ENCODE measurements at places on chromosomes 5 and 9.

GRCh38 chr9:138050472-138051330 lies 173.1 kb downstream of the CACNA1B start:
- no peak for DNase-seq

GRCh38 chr5:159969966-159970365 lies 39.0 kb upstream of the TTC1 start:
- no peak for DNase-seq

DNA sequence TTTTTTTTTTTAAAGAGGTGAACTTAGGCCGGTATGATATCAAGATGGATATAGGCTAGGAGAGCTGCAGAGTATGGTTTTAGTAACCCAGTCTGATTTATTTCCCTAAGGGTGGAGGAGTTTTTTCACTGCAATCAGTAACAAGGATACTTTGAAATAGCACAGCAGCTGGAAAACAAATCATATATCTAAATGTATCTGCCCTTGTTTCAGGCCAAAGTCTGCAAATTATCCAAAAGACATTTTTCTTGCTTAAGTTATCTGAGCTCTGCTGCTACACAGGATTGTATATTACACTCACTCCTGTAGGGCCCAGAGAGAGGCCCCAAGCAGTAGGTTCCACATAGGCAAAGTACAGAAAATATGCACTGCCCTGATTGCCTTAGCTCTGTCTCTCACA lies 222.4 kb downstream of the NTRK2 start:
- no peak for DNase-seq

DNA sequence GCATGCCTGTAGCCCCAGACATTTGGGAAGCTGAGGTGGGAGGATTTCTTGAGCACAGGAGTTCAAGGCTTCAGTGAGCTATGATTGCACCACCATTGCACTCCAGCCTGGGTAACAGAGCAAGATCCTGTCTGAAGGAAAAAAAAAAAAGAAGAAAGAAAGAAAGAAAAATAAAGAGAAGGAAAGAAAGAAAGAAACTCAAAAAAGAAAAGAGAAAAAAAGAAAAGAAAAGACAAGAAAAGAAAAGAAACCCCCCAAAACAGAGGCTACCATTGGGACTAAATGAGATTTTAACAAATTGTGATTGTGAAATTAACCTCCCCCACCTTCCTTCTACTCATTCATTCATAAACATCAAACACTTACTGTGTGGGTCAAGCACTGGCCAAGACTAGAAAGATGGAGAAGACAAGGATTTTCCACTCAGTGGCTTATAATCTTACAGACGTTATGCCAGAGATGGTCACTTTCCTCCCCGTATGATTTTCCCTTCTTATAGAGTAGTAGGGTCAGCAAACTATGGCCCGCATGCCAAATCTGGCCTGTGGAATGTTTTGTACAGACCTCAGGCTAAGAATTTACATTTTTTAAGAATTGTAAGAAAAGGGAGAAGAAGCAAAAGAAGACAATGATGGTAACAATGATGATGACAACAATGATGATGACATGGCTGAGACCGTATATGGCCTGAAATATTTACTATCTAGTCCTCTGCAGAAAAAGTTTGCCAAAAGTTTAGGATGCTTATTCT lies 1.1 kb upstream of the FYB1 start:
- no peak for DNase-seq

DNA sequence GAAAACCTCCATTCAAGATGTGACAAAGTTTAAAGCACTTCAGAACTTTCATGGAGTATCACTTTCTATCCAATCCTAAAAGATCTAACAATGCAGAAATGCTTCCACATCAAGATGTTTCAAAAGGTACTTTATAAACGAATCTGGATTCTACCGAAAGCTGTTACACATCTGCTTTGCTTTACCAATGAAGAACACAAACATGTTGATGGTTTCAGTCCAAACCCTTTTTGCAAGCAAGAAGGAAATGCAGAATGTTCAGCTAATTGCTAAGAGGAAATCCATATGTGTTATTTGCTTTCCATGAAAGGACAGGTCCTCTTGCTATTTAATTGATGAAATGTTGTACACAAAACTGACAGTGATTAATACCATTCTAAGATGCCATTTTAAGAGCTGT lies 419.6 kb downstream of the EFNA5 start:
- DNase-seq, result no peak

DNA sequence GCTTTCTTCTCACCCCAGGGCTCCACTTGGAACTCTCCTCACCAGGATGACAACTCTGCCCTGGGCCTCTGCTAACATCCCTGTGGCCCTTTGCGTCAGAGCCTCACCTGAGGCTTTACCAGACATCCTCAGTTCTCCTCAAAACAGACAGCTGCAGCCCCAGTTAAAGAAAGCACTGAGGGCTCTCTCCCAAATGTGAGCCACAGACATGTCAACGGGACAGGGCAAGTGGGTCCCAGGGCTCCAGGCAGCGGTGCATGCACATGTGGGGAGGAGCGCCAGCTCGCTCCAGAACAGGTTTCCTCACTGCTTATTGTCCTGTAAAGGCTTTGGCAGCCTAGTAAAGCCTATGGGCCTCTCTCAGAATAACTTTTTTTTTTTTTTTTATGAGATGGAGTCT lies 37.3 kb downstream of the IPPK start:
- DNase-seq, result no peak

- no peak for DNase-seq
Observed at GRCh38 chr9:2870340-2870739, 26.4 kb upstream of the PUM3 start.

GRCh38 chr5:122515709-122516431 lies 203.8 kb downstream of the SNCAIP start:
- no peak for DNase-seq

DNA sequence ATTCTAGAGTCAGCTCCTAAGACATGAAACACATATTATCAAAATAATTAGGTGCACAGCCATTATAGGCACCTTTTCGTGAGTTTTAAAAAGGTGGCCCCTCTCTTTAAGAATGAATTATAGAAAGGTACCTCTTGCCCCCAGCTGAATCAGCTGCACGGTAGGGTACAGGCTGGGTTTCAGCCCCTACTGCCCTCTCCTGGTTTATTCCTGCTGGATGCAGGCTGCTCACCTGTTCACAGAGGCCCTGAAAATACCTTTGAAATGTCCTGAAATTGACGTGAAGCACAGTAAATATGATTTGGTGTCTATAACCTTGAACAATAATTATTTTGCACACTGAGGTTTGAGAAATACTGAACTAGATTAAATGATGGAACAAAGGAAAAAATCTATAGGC lies 504.8 kb upstream of the SGCD start:
- no peak for DNase-seq

GRCh38 chr9:104232781-104233341 lies 138.8 kb downstream of the SMC2 start:
- DNase-seq, result no peak

DNA sequence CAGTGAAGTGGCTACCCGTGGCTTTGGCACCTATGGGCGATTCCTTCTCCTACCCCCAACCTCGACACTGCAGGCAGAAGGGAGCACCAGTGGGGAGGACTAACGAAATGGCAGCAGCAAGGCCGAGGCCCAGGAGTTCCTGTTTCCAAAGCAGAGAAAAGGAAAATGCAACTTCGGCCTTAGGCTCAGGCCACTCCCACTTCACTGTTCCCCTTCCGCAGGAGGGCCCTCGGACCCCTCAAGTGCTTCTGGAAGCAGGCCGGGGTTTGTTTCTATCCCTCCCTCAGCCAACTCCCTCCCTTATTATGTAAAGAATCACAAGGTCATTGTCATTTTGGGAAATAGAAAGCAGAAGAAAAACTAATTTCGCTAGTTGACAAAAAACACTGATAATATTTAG lies 36.4 kb upstream of the NKX2-5 start:
- DNase-seq, result no peak

DNA sequence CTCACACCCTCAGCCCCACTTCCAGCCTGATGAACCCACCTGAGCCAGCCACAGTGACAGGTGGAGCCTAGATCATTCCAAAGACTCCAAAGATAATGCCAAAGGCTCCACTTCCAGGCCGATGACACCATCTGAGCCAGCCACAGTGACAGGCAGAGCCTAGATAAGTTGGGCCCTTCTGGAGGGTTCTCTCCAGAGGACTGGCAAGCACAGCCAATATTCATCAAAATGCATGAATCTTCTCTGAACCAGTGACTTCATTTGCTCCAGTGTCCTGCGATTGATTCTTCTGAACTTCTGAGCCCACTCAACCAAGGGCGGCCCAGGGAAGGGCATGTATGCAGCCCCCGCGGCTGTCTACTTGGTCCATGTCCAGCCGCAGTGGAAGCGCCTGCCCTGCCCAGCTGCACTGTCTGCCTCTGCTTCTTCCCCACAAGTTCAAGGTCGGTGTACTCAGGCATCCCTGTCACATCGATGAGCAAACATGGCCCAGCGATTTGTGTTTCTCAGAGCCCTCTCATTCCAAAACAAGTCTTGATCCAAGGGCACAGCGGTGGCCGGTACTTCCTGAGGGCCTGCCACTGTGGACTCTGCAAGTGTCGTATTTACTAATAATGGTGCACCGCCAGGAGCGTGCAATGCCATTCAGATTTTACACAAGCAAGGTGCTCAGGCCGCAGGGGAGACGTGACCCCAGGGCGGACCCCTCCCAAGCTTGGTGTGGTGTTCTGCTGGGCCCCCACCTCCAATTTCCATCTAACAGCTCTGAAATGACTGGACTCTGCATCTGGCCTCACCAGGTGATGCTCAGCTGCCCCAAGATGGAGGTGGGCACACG lies 107.0 kb downstream of the VAV2 start:
- no peak for DNase-seq

DNA sequence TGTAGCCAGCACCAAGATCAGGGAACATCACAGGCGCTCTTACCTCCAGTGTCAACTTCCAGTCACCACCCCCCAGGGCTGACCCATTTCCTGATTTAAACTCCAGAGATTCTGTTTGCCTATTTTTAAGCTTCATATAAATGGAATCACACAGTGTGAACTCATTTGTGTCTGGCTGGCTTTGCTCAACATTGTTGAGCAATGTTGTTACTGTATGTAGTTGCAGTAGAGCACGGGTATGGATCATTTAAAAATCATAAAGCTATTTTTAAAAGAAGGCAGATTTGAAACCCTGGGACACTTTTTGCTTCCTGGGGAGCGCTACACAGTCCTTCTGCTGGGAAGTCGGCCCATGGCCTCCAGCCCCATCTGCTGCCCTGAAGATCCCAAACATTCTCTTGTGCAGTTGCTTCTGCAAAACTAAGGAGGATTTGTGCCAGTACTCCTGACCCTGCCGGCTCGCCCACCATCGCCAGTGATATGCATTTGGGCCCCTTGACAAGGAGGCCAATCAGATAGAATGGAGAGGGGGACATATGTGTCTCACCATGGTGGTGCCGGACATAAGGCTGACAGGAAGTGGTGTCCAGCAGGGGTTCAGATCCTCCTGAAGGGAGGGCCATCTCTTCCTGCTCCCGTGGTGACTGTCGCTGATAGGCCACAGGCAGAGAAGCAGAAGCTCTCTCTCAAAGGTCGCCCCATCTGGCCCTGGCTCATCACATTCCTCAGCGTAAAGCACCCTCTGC lies 13.3 kb downstream of the DCANP1 start:
- no peak for DNase-seq

GRCh38 chr5:57470339-57470738 lies 12.3 kb downstream of the ACTBL2 start:
- DNase-seq, result no peak

DNA sequence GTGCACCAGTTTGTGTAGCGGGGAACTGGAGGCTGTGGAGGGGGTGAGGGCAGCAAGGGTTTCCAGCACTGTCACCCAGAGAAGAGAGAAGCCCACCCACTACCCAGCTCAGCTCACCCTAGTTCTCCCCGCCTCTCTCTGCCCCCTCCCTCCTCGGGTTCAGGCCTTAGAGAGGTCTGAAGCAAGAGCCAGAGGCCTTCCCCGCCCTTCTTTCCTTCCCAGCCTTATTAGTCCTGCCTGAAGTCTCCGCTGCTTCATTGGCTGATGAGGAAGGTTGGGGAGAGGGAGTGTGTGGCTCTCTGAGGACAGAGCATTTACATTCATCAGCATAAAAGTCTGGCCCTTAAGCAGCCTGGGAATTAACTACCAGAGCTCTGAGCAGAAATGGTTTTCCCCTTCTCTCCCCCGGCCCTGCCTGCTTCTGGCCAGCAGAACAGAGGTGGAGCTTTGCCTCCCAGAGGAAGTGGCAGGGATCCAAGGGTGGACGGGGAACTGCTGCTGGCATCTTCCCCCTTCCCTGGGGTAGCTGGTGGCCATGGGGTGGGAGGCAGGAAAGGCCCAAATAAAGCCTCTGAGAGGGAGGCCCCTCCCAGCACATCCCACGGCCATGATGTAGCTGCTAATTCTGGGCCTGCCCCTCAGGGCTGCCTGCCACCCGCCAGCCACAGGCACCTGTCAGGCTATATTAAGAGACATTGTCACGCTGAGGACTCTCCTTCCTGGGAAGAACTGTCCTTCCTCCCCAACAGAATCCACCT lies 4.1 kb downstream of the DNAJB5 start:
- no peak for DNase-seq

DNA sequence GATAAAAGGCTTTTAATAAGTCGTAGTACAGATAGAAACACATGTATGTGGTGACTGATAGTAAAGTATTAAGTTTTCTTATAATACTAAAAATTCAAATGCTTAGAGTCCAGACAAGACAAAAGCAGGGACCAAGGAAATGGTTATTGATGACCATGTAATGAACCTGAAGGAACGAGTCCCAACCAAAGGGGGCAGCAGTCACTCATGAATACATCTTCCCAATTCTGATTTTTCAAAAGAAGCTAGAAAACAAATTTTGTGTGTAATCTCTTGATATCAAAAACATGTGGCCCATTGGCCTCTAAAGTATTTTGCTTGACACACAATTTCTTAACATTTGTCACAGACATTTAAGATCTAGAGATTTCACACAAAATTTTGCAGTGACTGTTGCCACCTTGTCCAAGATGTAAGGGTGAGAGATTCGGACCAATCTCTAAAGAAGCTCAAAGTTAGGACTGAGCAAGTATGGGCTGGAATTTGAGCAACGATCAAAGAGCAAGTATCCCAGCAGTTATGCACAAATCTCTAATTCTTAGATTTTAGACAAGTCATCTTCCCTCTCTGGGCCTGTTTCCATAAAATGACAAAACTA lies 66.8 kb downstream of the ARL15 start:
- no peak for DNase-seq

GRCh38 chr9:4315582-4316215 lies 15.8 kb upstream of the GLIS3 start:
- DNase-seq, result peak; percentile 38

- DNase-seq, result no peak
Observed at GRCh38 chr9:91837981-91838731, 111.9 kb downstream of the ROR2 start.

- DNase-seq, result peak; percentile 24
Observed at GRCh38 chr9:132800038-132800648, 77.9 kb downstream of the AK8 start.

GRCh38 chr5:180463916-180464602 lies 30.1 kb upstream of the CNOT6 start:
- DNase-seq, result no peak

GRCh38 chr9:3929345-3930047 lies 370.4 kb downstream of the GLIS3 start:
- DNase-seq, result no peak

Measured in nucleus accumbens (tissue), 56 donors.